ENCODE measurements at places on chromosomes 7 and 10.
A peak's percentile ranks its signal among the peaks of the same experiment; 100 is the strongest.

DNA sequence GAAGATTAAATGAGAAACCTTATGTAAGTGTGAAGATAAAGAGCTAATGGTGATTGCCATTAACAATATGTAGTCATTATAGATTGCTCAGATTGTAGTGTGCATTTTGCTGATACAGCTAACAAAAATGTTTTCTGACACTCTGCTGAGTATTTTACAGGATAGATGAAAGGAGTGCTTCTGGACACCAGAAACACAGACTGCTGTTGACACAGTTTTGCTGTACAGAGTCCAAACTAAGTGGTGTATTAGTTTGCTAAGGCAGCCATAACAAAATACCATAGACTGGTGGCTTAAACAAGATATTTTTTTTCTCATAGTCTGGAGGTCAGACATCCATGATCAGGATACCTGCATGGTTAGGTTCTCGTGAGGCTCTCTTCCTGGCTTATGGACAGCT, 2.2 kb downstream of the SMC3 start:
- no peak for DNase-seq

DNA sequence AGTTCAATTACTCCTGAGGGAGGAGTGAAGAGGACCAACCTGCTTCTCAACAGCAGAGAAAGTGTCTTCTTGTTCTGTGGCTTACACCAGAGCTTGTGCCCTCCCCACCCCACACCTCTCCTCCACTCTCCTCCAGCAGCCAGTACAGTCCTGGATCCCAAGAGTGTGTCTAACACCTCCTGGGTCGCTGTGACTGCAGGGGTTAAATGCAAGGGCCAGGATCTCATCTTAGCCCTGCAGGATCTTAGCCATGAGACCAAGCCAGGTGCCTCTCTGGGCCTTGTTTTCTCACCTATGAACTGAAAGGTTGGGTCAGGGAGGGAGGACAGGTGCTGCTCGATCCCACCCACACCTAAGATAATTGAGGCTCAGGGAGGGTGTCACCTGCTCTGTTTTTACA, 34.5 kb upstream of the MSRB2 start:
- DNase-seq, result no peak

DNA sequence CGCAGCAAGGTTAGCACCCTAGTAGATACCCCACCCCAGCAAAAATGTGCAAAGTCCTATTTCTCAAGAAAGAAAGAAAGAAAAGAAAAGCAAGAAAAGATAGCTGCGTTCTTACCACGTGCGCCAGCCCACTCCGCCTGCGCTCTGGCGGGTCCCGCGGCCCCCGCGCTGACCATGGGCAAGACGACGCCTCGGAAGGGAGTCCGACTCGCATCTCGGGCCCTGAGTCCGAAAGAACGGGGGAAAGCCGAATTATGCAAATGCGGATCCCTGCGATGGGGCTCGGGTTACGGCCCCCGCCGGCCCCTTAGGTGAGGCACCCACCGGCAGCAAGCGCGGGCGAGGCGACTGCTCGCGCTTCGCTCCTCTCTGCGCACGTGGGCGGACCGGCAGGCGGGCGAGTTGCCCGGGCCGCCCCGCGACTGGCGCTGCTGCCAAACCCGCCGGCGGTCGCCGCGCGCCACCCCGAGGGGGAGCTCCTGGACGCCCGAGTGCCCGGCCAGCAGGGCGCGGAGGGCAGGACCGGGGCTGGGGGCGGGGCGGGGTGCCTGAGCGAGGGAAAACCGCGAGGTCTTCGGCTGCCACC, 2.4 kb upstream of the EGR2 start:
- DNase-seq, result peak; percentile 62

DNA sequence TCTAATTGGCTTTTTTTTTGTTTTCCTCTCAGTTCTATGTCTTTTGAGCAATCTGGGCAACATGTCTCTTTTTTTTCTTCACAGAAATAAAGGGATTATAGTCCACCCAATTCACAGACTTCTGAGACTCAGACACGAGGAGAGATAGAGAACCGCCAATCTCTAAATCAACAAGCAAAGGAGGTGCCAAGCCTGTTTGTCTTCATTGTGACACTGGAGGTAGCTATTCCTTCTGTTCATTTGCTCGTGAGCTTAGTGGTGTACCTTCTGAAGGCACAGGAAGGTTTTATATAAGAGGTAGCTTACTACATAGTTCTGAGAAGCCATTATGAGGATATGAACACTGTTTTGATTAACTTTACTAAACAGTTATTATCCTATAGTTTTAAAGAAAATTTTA, 6.1 kb downstream of the EPHB6 start:
- DNase-seq, result no peak

- no peak for DNase-seq
These were observed 87.4 kb downstream of the ZFAND4 start for GRCh38 chr10:45585131-45585530.

DNA sequence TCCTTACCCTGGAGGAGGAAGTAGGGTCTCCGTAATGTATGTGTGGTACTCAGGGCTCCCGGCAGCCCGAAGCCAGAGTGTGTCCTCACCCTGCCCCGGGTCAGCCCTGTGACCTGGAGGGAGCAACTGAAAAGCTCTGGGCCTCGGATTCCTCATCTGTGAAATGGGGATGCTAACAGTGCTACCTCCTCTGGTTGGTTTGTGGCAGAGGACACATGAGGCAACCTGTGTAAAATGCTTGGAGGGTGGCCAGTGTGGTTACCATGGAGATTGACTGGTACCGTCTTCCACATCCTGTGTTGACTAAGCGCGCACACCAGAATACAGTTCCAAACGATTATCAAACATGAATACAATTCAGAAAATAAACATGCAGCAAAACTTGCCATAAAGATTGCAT, 163.8 kb upstream of the KLF6 start:
- DNase-seq, result no peak

GRCh38 chr10:27620430-27621397, 116.6 kb downstream of the RAB18 start:
- peak; percentile 31 for DNase-seq

- DNase-seq, result no peak
These were observed 35.9 kb downstream of the NDUFB2 start for GRCh38 chr7:140732416-140732815.

GRCh38 chr7:155879592-155879991, 67.3 kb upstream of the SHH start:
- DNase-seq, result no peak

DNA sequence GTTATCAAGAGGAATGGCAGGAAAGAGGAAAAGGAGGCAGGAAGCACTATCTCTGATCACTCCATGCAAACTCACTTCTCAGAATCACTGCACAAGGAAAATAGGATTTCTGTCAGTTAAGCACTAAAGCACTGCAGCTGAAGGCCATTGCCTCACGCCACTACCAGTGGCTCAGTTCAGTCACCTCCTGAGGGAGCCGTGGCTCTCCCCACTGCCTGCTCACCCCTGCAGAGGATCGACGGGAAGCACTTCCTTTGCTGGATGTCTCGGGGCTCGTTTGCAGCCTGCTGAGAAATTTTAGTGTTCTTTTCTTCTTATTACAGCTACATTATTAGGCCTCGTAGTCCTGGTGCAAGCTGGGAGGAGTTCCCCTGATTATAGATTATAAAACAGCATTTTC, 90.1 kb upstream of the ADCY1 start:
- DNase-seq, result no peak

DNA sequence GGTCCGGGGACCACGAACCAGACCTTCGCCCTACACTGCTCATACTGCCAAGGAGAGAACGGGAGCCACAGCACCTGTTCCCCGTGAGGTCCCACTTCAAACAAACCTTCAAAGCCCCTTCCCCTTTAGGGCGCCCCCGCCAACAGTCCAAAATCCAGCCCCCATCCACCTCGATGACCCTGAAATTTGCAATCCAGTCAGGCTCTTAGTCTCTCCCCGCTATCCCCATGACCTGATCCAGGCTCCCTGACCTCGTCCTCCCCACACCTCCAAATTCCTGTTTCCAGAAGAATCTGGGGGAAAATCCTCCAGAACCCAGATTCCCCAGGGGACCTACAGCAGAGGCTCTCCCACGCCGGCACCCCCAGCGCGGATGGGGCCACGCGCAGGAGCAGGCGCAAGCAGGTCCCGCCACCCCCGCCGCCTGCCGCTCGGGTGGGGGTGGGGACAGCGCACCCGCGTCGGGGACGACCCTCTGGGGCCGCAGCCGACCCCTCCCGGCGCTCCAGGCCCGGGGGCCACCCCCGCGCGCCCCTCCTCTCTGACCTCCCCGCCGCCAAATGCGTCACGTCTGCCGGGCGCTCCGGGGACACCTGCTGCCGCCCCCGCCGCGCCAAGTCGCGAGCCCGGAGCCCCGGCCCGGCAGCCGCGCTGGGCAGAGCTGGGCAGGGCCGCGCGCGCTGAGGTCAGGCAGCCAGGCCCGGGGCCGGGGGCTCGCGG, 753 bp downstream of the CAMK2B start:
- no peak for DNase-seq

DNA sequence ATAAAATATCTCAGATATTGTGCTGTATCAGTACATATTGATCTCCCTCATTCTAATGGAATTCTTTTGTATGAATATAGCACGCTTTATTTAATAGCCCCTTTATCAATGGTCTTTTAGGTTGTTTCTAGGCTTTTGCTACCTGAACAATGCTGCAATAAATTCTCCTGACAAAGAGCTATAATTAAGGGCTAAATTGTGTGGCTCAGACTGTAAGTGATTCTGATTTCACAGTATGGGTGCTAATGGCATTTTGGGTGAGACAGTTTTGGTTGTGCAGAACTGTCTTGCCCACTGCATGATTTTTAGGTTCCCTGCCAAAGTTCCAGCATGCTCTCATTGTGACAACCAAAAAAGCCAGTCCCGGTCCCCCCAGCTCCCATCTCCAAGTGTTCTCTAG, 363.2 kb downstream of the REEP3 start:
- DNase-seq, result no peak

DNA sequence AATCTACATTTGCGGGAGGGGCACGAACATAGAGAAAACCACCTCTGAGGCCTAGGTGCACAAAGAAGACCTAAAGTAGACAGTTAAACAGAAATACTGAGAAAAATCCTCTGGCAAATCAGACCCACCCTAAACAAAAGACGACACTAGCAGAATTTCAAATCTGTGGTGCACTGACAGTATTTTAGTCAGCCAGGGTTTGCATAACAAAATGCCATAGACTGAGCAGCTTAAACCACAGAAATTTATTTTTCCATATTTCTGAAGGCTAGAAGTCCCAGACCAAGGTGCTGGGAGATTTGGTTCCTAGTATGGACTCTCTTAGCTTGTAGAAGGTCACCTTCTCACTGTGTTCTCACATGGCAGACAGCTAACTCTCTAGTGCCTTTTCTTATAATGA, 26.3 kb downstream of the IPMK start:
- no peak for DNase-seq

DNA sequence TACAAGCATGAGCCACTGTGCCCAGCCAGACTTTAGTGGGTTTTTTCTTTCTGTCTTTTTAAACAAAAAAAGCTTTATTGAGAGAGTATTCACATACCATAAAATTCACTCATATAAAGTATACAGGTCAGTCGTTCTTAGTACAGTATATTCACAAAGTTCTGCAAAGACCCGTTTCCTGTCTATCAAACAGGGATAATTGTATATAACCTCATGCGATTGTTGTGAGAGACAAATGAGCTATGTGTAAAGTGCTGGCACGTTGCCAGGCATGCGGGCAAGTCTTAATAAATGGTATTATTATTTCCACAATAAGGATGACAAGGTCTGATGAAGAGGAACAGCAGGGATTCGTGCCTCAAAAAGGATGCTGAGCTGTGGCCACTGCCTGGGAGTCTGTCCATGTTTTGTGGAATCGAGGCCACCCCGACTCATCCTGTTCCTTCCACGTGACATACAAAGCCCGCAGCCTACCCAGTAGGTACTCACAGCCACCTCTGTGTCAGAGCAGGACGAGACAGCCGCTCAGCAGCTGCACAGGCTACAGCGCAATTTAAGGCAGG, 51.6 kb downstream of the SMKR1 start:
- peak; percentile 30 for DNase-seq

- DNase-seq, result no peak
These were observed 158.0 kb downstream of the CDH23 start for GRCh38 chr10:71554671-71555070.

GRCh38 chr10:76581506-76582256, 1055.9 kb downstream of the KCNMA1 start:
- no peak for DNase-seq

- no peak for DNase-seq
These were observed 13.9 kb downstream of the FAM133B start for GRCh38 chr7:92576296-92576695.

GRCh38 chr7:7099584-7100014, 82.7 kb upstream of the C1GALT1 start:
- DNase-seq, result peak; percentile 72

- DNase-seq, result no peak
These were observed 10.9 kb downstream of the POR start for GRCh38 chr7:75925717-75926435.

DNA sequence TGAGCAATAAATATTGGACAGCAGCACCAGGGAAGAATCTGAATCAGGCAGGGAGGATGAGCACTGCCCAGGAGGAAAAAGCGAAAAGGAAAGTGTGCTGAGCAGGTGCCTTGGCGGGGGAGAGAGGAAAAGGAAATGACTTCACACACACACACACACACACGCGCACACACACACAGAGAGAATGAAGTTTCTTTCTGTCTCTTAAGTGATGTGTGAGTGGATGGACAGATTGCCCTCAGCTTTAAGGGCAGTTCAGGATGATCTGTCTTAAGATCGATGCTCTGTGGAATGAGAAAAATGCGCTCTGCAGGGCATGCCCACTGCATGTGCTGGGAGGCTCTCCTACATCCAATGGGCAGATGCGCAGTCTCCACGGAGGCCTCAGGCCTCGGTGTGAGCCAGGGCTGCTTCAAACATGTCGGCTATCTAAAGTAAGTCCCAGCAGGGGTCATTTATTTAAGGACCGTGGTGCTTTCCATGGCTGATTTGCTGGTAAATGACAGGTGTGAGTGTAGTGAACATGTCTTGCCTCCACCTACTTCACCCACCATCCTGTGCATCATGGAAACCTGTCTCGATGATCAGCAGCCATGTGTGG, 2.5 kb upstream of the ACBD5 start:
- DNase-seq, result peak; percentile 50

DNA sequence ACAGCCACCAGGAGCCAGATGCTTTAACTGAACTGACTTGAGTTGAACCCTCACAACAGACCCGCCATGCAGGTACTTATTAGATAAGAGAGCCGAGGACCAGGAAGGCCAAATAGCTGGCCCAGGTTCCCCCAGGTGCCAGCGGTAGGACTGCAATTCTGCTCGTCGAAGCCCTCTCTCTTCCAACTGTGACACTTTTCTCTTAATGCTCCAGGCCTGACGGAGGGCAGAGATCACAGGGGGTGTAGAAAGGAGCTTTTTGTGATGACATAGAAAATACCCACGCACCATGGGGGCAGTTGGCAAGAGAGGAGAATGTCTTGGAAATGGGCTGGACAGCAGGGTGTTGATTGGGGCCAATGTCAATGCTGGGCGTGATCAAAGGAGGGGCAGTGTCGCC, 208.5 kb downstream of the PLXNA4 start:
- no peak for DNase-seq

- no peak for DNase-seq
These were observed 40.5 kb upstream of the PPP2R2D start for GRCh38 chr10:131860311-131860710.

DNA sequence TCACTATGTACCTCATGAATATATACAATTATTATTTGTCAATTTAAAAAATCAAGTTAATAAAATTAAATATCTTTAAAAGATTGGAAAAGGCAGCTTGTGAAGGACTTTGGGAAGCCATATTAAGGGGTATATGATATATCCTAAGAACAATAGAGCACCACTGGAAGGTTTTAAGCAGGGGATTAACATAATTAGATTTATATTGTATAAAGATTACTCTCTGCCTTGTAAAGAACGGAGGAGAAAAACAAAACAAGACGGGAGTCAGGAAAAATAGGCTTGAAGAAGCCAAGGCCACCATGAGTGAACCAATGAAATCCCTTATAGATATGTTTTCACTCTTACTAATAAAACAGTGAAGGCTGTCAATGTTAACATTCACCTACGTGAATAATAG, 11.1 kb upstream of the CNNM1 start:
- DNase-seq, result no peak

Measured in left ventricle myocardium superior (tissue), 1 donor.